ENCODE measurements at places on chromosomes 5 and 9. TPM values are rescaled to one million over a fixed set of nuclear protein-coding genes. Genes with fewer than 3 reads are reported as not detected.
A peak's percentile ranks its signal among the peaks of the same experiment; 100 is the strongest.

GRCh38 chr9:133119846-133120500 lies 1.1 kb downstream of the RALGDS start:
- peak; percentile 64 for DNase-seq

The TUT7 gene
- 15.9 TPM for total RNA-seq

The PCA3 gene
- total RNA-seq: not detected

GRCh38 chr5:153660919-153661318 lies 170.4 kb downstream of the GRIA1 start:
- DNase-seq: no peak

GRCh38 chr9:129109952-129110739 lies 447 bp downstream of the CRAT start:
- peak; percentile 57 for DNase-seq

The PIP5K1B gene
- total RNA-seq: 1.1 TPM

DNA sequence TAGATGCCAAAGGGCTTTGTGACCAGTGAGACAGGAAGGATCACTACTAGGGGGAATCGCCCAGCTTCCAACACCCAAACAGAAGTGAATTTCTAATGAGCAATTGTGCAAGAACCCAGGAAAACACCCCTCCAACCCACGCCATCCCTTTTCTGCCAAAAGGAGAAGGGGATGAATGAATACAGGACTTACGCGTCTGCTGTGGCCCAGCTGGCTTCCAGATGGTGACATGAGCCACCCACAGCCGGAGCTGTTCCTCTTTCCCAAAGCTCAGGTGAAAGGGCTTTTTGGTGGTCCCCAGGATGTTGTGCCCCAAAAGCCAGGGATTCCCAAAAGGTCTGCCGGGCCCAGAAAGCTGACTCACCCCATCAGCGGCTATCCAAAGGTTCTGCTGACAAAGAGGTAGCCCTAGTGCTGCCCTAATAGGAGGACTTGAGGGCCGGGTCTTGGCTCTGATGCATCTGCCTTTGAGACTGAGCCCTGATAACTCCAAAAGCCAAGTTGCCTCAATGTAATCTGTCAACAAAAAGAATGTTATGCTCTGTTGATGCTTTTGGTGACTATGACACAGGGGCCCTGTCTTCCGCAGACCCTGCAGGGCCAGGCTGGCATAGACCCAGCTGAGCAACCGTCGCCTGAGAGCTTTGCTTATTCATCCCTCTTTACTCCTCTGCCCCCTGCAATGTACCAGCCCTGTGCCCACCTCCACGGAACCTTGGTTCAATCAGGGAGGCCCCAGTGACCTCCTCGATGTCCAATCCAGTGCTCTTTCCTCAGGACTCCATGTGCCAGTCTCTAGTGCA lies 14.5 kb downstream of the GSN start:
- DNase-seq: peak; percentile 72

The ESM1 gene
- total RNA-seq: not detected

GRCh38 chr5:61673007-61673735 lies 341.1 kb downstream of the ZSWIM6 start:
- DNase-seq: no peak

DNA sequence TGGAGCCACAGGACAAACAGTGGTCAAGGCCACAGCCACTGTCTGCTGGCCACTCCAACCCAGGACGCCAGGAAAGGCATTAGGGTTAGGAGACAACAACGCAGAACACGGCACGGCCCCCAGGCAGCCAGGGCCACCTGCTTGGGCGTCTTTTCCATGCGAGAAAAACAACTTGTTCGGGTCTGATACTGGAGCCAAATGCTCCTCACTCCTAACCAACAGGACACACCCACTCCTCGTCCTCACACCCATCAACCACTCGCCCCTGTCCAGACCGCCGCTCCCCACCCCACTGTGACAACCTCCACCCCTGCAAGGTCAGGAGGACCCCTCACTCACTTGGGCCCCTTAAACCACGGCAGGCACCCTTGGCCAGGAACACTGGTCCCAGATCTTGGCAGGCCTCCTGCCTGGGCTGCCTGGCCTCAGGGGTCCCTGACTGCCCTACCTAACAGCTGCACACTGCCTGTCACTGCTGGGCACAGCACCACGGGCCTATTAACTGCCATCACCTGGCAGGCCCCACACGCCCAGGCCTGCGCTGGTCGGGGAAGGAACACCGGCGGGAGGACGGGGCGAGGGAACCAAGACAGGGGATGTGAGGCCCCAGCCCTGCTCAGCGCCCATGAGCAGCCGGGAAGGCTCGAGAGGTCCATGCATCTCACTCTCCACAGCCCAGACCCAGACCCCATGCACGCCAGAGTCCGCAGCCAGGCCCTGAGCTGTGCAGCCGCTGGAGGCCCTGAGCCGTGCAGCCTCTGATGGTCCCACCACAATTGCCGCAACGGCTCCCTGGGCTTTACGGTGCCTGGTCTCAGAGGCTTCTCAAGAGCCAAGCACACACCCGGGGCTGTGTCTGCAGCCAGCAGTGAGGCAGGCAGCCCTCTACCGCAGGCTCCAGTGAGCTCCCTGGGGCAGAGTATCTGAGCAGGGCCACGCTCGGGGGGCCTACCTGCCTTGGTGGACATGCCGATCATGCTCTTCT lies 13.8 kb downstream of the CLPTM1L start:
- no peak for DNase-seq

GRCh38 chr9:81673310-81673709 lies 16.0 kb downstream of the TLE1 start:
- no peak for DNase-seq

GRCh38 chr9:90307167-90307833 lies 335.3 kb downstream of the DIRAS2 start:
- no peak for DNase-seq

The DOCK8 gene
- total RNA-seq: 2.0 TPM

GRCh38 chr9:114161513-114161912 lies 6.2 kb downstream of the COL27A1 start:
- no peak for DNase-seq

The KLF4 gene
- total RNA-seq: 13.1 TPM

The CAMK2A gene
- 45.3 TPM for total RNA-seq

DNA sequence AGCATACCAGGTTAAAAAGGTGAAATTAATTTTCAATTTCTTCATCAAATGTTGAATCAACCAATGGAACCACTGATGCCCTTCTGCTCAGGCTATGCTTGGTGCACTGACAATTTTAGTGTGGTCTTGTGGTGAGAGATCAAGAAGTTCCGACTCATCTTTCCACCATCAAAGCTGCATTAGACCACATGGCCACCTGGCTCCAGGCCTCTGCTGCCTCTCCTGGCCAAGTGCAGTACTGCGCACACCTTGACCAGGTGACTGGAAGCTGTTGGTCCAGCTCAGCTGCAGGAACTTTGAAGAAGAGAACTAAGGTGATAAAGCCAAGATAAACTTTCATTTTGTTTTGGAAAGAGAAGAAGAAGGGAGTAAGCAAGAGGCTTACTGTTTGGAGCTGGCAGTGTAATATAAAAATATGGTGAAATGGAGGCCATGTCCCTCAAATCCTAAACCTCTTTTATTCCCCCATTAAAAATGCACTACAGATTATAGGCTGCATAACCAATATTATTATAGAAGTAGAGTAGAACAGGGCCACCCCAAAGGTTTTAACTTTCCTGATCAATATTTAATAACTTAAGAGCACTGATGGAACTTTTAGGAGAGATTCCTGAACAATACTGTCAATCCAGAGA lies 315.5 kb upstream of the C9orf72 start:
- no peak for DNase-seq

The CBY3 gene
- not detected for total RNA-seq

The NXNL2 gene
- total RNA-seq: not detected

- no peak for DNase-seq
Observed at GRCh38 chr5:154709368-154710305, 45.5 kb upstream of the LARP1 start.

GRCh38 chr9:137791947-137792346 lies 85.6 kb upstream of the CACNA1B start:
- DNase-seq: no peak

The SLC25A2 gene
- not detected for total RNA-seq

The ANKRD31 gene
- not detected for total RNA-seq

GRCh38 chr9:34289159-34289558 lies 39.9 kb downstream of the KIF24 start:
- DNase-seq: no peak

GRCh38 chr9:127132921-127133647 lies 10.6 kb upstream of the ANGPTL2 start:
- DNase-seq: peak; percentile 54

- no peak for DNase-seq
Observed at GRCh38 chr9:116279230-116279629, 125.6 kb downstream of the PAPPA start.

GRCh38 chr9:109269081-109269480 lies 51.8 kb downstream of the EPB41L4B start:
- DNase-seq: no peak

DNA sequence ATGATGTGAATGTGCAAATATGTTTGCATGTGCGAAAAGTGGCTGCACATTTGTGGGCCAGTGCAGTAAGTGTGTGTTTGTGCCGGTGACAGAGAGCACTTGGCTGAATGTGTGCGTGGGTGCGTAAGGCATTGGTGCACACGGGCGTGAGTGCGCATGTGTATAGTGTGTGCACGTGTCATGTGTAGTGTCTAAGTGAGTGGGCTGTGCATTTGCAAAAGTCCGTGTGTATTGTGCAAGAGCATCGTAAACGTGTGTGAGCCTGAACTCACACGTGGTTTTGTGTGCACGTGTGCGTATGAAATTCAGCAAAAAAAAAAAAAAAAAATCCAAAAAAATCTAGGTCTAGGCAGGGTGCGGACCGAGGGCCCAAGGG lies 6.5 kb upstream of the EBF1 start:
- no peak for DNase-seq

The RELL2 gene
- not detected for total RNA-seq

DNA sequence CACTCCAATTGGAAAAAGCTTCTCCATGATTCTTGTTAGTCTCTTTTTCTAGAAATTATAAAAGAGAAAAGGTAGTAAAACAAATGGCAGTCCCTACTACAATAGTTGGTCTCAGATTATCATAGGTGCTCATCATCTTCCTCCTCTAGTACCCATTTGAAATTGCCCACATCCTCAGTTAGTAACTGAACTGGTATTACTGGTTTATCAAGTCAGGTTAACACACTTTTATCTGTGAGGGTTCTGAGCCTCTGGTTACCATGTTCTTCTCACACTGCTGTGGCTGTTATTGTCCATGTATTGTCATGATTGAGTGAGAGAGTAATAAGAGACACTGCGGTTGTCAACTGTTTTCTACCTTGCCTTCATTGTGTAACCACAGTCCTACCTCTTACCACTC lies 901.7 kb downstream of the TLE1 start:
- no peak for DNase-seq

The TAF11L5 gene
- not detected for total RNA-seq

DNA sequence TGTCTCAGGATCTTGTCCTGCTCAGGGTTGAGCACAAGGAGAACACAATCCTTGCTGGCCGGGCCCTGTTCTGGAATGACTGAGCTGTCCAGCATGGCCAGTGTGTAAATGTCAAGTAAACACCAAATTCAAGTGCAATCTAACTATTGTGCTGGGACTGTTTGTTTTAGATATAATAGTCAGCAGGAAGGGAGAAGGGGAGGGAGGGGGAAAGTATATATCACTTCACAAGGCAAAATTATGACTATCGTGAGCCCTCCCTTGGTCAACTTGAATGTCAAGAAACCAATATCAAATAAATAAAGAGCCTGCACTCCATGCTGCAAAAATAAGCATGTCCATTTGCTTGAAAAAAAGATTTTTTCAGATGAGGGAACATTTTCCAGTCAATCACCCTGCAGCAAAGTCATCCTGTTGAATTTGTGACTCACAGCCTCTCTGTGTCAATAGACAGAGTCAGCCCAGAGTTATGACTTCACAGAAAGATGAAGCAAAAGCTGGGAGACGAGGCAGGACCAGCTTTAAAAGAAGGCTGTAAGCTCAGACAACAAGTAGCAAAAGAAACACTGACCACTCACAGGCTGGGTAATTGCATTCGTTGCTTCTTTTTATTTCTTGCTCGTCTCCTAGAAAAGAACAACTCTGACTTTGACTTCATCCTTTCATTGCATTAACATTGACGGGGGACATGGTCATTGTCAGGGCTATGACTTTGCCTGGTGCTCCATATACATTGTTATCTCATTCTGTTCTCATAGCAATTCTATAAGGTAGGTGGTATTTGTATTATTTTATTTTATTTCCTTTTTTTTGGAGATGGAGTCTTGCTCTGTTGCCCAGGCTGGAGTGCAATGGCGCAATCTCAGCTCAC lies 15.3 kb upstream of the KLF4 start:
- no peak for DNase-seq

The SHC3 gene
- 0.12 TPM for total RNA-seq

DNA sequence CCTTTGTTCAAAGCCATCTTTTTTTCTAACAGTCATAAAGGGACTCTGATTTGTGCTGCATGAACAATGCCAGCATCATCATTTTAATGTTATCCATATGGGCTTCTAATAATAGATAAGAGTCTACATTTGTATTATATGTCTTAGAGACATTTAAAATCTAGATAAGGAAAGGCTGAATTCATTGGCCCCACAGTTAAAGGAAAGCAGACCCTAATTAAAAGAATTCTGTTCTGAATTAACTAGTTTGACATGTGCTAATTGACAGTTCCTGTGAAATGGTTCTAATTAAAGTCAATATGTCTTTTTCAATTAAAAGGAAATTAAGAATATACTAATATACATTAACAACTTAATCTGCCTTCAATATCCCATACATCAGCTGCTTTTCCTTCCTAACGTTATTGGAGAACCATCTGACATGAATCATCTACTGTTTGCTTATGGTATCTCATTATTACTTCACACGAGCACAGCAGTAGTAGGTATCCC lies 104.7 kb downstream of the NR2F1-AS1 start:
- DNase-seq: no peak

DNA sequence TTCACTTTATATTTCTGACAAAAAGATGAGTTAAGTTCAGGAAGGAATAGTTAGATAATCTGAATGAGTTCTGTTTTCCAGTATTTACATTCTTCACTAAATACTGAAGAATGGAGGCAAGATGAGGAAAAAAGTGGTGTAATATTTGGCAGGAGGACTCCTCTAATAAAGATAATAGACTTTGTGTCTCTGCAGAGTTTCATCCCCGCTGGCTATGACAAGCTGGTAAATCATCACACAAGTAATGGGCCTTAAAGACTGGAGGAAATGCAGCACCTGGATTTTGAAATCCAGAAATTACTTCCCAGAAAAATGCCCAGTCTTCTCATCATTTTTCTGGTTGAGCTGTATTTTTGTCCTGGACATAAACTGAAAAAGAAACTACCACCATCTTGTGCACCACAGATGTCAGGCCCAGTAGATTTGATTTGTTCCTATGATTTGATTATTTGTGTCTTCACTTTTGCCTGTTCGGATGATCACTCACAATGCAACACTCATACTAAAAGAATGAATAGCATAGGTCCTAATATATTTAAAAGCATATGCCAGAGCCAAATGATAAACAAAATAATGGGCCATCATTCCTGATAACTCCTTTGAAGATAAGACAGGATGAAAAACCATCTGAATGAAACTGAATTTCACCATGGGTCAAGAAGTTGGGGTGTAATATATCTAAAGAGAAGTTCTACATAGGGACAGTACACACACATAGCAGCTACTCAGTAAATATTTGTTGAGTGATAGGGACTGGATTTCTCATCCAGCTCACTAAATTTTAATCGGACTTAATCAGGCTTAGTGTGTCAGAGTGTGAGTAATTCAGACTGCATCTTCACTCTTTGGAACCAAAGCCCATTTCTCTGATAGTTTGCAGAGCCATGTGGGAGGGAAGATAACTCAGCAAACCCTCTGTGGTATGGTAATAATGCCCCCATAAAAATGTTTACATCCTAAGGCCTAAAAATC lies 200.5 kb downstream of the HINT1 start:
- no peak for DNase-seq

- DNase-seq: no peak
Observed at GRCh38 chr9:96293498-96294158, 8.3 kb downstream of the HSD17B3 start.

All from psoas muscle (tissue), 8 donors.